Activated CD4-positive, alpha-beta T cell treated with anti-CD3 and anti-CD28 coated beads, Interleukin-2, amount 50 U/mL, for 24 hours (primary cell): ENCODE measurements at places on chromosomes 3 and 15.

GRCh38 chr15:63892794-63893441 is 59.2 kb upstream of the HERC1 start:
- peak; percentile 67 for DNase-seq

GRCh38 chr3:35500641-35501350 is 138.5 kb upstream of the ARPP21 start:
- no peak for DNase-seq

GRCh38 chr15:65318870-65319356 is 14.4 kb downstream of the RNU5B-1 start:
- peak; percentile 51 for DNase-seq

DNA sequence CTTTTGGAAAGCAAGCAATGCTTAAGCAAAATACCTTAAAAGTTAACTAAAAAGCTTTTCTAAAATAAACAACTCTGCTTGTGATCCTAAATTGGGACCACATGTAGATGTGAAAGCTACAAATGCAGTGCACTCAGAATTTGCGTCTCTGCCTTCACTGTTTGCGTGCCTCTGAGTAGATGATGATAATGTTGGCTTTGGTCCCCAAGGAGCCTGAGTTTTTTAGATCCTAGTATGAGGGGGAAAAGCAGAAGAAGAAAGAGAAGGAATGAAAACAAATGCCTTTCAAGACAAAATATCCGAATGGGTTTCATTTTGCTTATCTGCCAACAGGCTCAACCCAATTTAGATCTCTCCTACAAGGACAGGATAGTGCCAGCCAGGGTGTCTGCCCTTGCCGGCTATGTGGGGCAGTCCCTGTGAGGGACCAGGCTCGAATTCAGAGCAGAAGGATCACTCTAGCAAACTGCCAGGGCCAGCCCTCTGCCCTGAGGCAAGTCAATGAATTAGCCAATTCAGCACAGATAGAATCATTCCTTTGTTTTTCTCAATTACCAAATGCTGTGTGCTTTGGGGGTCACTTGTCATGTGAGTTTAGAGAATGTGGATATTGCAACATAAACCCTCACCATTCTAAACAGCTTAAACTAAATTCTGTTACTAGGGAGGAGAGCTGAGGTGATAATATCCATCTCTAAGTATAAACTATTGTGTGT is 28.5 kb downstream of the SCG5 start:
- no peak for DNase-seq

DNA sequence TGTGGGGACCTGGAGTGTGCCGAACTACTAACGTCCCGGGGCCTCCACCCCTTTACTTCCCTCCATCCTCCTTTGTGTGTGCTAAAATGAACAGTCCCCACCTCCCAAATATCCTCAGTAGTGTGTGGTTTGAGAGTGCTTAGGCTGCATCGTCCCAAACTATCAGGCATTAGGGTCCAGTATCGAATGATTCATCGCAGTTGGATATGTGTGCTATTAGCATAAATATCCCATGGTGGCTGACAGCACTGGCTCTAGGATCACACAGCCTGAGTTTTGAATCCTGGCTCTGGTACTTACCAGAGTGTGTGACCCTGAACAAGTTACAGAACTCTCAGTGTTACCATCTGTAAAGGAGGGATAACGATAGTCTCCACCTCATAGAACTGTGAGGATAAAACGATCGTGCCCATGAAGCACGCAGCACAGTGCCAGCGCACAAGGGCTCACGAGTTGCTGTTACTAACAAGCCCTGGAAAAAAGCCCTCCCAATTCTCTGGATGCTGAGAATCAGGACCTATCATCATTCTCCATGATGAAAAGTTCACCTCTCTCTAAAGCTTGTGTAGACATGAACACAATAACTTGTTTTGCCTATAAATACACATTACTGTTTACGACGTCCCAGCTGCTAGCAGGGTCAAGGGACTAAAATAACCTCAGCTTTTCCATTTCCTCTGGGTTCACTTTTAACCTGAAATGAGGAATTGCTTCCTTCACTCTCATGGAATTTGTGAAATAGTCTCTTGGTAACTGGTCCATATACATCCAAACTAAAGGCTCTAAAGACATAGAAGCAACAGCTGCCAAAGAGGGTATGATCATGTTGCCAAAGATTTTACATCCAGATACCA is 51.0 kb downstream of the VGLL4 start:
- no peak for DNase-seq

DNA sequence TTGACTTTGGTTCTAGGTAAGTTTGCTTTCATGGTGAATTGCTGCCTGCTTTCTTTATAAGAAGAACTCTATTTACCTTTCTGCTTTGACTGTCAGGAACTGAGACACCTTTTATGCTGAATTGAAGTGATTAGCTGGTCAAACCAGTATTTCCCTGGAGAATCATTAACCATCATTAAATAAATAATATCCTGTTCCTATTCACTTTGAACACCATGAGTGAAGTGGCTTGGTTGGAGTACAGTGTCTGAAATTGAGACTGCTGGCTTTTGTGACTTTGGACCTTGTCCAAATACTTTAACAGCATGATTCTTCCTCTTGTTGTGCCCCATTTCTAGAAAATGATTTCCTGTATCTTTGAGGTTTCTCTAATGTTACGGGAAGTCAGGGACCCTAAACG is 5.6 kb upstream of the TMEM62 start:
- no peak for DNase-seq

DNA sequence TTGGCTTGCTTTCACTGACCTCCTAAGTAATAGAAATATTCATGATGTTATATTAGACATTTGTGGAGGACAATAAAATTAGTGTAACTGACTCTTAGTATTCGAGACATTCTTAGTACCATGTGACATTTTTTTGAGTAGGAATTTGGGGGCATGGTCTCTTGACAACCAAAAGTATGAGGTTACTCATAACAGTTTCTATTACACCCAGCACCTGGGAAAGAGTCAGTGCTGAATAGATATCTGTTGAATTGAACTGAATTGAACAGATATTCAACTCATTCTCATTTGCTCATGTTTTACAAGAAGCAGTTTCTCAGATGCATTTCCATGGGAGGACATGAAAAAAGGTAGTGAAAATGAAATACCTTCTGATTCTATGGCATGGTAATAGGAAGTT is 84.4 kb downstream of the CMSS1 start:
- no peak for DNase-seq

GRCh38 chr3:164364111-164364510 is 714.2 kb downstream of the SI start:
- no peak for DNase-seq

- DNase-seq = no peak
Observed at GRCh38 chr3:12155828-12156227, 2.9 kb downstream of the TIMP4 start.

DNA sequence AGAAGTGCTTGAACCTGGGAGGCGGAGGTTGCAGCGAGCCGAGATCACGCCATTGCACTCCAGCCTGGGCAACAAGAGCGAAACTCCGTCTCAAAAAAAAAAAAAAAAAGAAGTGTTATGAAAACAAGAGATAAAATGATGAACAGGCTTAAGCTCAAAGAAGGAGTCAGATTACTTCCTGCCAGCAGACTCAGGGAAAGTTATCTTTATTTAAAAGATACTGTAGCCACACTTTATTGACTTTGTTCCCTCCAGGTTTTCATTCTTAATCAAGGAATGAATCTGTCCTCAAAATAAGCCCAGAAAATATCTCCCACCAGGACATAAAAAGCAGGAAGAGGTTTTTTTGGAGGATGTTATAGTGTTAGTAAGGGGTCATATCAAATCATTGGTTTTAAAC is 176.5 kb upstream of the KCNMB2 start:
- no peak for DNase-seq

GRCh38 chr15:36506733-36507356 is 72.6 kb upstream of the CDIN1 start:
- DNase-seq = no peak

GRCh38 chr3:184781801-184782200 is 30.2 kb upstream of the VPS8 start:
- no peak for DNase-seq

- no peak for DNase-seq
Observed at GRCh38 chr15:82873000-82873680, 63.7 kb downstream of the WHAMM start.

DNA sequence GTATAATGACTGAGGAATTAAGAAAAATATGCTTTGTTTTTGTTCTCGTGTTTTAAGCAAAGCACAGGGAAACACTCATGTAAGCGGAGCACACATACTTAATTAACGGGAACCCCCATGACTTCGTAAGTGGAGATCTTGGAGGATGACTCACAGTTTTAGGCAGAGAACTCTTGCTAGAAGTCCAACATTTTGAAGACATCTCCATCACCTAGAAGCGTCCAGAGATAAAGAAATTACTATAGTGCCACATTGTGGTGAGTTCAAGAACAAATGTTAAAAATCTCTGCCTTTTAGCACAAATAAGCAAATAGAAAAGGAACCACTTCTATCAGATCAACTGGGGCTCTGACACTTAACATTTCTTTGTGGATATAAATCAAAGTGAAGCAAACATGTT is 194.1 kb upstream of the ARHGEF26 start:
- DNase-seq = no peak

- no peak for DNase-seq
Observed at GRCh38 chr15:49124371-49124770, 31.0 kb downstream of the COPS2 start.

DNA sequence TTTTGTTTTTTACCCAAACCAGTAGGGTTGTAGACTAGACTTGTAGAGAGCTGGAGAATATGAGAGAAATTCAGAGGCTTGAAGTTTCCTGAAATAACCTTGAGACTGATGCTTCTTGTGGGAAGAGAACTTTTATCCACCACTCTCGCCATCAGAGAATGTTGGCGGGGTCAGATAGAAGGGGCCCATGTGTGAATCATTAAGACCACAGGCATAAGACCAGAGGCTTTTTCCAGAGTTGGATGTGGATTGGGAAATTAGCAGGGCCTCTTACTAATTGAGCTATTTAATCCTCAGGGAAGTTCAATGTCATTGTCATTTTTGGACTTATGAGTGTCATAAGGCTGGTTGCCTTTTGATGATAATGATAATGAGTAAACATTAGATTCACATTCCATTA is 246.9 kb upstream of the THRB start:
- no peak for DNase-seq

DNA sequence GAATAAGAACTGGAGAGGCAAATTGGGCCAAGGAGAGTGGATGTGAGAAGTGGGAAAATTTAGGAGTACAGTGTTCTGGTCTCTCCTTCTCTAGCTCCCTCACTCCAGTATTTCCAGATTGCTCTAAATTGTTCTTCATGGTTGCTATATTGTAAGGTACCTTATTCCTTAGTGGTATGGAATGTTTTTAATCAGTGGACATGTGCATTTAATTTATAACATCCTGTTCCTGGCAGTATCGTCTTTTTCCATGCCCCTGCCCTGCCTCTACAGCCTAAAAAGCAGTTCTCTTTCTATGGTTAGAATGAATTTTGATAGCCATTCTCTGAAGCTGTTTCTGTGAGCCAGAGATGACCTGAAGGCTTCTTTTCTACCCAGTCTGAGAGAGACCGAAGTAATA is 180.5 kb downstream of the TCF12 start:
- no peak for DNase-seq

DNA sequence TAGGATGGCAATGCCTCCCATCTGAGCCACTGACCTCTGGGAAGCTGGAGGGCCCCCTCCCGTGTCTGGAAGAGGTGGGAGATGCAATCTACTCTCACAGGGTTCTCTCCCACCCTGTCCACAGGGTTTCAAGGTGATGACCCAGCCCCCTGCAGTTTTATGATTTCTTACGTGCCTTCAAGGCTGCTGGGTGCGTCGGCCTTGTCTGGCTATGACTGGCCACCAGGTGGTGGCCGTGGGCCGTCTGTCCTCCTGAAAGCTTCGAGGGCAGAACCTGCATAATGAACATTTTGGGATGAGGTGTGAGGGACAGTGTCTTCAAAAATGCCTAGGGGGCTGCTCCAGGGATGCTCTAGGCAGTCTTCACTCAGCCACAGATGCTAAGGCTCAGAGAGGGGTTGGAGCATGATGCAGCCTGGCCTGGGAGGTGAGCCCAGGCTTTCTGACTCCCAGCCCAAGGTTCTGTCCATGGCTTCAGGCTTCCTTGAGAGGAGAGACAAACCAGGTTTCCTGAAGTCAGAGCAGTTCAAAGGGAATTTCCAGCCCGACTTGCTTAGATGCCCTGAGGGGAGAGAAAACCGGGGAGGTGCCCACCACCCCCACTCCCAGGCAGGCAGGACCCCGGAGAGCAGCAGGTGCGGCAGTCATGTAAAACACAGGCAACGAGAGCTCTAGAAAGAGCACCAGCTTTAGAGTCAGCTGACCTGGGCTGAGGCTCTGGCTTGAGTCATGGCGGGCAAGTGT is 18.7 kb downstream of the ISG20 start:
- DNase-seq = no peak

DNA sequence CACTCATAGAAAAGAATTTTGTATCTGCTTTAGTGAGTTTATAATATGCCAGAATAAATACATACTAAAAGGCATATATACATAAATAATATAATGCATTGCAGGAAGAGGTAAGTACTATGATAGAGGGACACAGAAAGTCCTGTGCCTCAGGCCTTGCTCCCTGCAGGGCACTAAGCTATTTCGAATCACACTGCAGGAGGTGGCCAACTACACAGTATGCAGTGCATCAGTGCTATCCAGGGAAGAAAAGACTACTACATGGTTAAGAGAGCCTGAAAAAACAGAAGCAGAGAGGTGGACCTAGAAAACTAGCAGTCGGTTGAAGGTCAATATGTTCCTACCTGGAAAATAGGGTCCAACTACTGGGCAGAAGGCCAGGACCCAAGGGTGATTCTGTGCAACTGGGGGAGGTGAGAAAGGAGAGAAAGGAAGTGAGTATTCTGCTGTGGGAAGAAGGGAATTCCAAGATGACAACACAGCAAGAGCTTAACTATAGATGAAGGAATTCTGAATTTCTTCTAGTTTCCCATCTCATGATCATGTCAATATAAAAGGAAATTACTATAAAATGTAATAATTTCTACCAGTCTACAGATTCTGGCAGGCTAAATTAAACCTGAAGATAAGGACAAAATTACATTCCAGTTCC is 218.0 kb downstream of the ZBTB20 start:
- no peak for DNase-seq

- no peak for DNase-seq
Observed at GRCh38 chr3:8223766-8224165, 277.9 kb upstream of the LMCD1 start.

- no peak for DNase-seq
Observed at GRCh38 chr3:64505419-64505818, 182.4 kb downstream of the ADAMTS9 start.

DNA sequence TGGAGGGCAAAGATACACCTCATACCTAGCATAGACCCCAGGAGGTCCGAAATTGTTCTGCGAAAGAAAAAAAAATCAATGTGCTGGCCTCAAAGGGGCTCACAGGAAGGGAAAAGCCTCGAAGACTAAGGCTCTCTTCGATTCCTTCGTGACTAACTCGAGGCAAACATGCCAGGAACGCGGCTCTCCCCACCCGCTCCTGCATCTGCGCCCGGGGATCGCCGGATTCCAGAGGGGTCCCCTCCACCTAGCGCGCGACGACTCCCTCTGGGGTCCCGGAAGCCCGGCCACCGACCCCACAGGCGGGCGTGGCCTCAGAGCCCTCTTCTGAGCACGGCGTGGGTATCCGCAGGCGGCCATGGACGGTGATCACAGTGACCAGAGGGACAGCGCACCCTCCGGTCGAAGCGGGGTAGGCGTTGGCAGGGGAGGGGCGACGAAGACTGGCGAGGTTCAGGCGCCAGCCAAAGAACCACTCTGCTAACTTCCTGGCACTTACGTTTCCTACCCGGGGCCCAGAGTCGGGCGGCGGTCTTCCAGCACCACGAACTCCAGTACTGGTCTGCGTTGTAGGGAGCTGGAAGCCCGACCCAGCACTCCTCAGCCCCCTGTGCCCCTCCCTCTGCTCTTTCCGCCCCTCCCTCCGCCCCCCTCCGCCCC is 515 bp upstream of the EIF3J start:
- DNase-seq = no peak

GRCh38 chr3:126984391-126985131 is 1.6 kb downstream of the PLXNA1 start:
- DNase-seq = no peak
